ENCODE measurements at places on chromosomes 16 and 17. TPM values are rescaled to one million over a fixed set of nuclear protein-coding genes. Genes with fewer than 3 reads are reported as not detected.

The KRT40 gene
- total RNA-seq, result not detected

The KRT34 gene
- total RNA-seq, result not detected

The CD300A gene
- 4.0 TPM for total RNA-seq

DNA sequence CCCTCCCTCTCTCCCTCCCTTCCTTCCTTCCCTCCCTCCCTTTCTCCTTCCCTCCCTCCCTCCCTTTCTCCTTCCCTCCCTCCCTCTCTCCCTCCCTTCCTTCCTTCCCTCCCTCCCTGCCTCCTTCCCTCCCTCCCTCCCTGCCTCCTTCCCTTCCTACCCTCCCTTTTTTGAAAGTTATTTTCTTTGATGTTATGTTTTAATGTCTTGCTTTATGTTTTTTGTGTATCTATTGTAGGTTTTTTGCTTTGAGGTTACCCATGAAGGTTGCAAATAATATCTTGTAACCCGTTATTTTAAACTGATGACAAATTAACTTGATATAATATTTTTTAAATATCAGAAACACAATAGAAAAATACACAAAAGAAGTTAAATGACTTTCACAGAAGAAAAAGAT, 96.2 kb downstream of the SSH2 start:
- no peak for DNase-seq

DNA sequence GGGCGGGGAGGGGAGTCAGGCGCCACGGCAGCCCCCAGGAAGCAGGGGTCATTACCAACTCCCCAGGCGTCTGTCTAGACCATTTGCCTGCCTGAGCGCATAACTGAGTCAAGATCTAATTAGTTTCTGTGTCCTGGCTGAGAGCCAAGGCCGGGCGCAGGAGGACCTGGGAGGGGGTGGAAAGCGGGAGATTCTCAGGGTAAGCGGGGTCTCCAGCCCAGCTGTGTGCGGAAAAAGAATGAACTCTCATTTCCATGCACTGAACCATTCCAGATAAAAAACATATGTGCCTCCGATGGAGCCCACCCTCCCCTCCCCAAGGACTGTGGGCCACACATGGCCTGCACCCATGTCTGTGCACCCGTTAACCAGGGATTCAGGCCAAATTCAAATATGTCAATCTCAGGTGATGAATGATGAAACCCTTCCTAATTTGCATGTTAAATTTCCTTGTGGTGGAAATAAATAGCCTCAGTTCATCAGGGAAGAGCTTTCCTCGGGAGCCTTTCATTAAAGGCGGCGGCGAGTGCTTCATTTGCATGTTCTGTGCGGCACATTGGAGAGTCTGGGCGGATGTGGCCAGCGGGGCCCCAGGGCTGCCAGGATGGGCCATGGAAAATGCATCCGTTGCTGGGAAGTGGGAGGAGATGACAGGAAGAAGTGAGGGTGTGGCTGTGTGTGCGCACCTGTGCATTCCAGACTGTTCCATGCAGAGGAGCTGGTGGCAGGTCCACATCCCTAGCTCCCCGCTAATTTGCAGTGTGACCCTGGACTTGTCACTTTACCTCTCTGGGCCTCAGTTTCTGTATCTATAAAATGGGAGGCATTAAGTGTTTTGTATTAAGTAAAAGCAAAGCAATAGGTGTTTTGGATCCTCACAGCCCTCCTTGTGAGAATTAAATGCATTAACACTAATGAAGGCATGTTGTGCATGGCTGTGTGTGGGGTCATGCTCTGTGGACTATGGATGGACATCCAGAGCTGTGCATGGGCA, 151.1 kb downstream of the SDK2 start:
- DNase-seq, result no peak

The TBC1D3H gene
- total RNA-seq, result not detected
